ENCODE measurements at places on chromosomes 5 and 9.
A peak's percentile ranks its signal among the peaks of the same experiment; 100 is the strongest.

DNA sequence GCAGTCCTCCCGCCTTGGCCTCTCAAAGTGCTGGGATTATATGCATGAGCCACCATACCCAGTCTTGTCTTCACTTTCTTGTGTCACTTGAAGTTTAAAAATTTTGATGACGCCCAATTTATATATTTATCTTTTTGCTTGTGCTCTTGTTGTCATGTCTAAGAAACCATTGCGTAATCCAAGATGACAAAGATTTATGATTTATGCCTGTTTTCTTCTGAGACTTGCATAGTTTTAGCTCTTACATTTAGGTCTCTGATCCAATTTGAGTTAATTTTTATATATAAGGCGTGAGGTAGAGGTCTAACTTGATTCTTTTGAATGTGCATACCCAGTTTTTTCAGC, 18.6 kb downstream of the ANKHD1 start:
- no peak for DNase-seq

GRCh38 chr5:156327296-156327695, 332 bp downstream of the SGCD start:
- no peak for DNase-seq

DNA sequence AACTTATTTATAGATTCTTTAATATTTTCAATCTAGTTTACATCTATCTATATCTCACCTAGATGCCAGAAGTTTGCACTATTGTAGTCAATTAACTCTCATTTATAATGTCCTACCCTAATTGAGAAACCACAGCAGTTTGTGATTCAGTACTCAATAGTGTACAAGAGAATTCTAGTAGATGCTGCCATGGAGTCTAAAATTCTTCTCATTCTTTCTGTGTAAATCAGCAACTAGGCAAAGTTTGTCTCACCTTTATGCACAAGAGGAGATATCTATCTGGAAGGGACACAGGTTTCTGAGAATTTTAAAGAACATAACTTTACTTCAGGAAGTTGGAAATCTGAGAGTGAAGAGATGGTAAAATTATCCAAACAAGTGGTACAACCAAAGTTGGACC, 173.0 kb upstream of the FBXL7 start:
- DNase-seq = no peak

GRCh38 chr5:90557391-90557790, 1.2 kb upstream of the ADGRV1 start:
- no peak for DNase-seq

DNA sequence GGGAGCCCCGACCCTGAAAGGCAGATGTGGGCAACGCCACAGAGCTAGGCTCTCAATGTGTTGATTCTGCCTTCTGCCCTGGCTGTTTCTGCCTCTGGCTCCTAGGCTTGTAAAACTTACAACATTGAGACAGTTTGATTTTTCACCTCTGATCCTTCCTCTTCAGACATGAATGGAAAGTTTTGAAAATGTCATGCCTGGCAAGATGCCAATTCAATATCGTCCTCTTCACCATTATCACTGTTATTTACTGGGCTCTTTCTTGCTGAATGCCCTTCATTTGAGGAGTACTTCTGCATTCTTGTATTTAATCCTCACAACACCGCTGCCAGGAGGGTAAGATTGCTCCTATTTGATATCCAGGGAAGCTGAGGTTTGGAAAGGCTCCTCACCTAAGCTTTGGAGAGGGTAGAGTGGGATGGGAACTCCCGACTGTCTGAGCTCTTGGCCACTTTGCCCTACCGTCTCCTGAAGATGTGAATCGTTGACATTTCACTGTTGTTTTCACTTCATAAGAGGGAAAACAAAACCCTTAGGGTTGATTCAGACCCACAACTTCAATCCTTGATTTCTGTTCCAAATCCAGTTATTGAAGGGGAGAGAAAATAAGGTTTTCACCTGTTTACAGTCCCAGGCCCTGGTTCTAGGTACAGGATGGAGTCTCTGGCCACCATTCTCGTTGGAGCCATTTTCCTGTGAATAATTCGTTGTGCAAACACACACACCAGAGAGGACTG, 12.7 kb upstream of the FGF1 start:
- no peak for DNase-seq

- no peak for DNase-seq
These were observed 21.1 kb downstream of the TRAF1 start for GRCh38 chr9:120905315-120906164.

DNA sequence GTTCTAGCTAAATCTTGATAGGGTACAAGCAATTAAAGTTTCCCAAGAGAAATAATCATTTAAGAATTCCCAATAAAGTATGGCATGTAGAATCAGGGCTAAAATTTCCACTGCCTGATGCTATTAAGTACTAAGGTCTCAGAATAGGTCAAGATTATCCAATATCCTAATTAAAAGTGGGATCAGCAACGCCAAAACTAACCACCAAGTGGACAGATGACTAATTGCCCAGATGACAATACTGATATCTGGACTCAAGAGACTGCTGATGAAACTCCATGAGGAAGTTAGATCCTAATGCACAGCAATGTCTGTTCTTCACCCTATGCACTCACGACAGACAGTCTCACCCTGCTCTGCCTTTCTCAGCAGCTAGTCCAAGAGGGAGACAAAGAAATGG, 14.3 kb downstream of the DEPDC1B start:
- DNase-seq = no peak

DNA sequence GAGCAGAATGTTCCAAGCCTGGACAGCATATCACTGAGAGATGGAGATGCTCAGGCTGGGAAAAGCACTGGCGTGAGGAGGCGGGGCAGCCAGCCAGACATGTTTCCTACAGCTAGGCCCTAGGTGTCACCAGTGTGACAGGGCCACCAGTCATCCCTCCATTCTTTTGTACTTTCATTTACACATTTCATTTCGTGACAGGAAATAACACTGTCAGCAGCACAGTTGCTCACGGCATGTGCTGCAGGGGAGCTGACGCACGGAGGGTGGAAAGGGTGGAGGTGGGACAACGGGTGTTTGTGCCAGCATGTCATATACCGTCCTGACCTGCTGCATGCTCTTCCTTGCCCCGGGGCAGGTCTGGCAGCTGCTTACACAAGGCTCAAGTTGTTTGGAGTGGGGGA, 14.8 kb upstream of the CEMIP2 start:
- peak; percentile 94 for DNase-seq

- no peak for DNase-seq
These were observed 55.6 kb downstream of the MACROH2A1 start for GRCh38 chr5:135343413-135343812.

- DNase-seq = no peak
These were observed 22.2 kb downstream of the FBXL7 start for GRCh38 chr5:15522187-15522520.

DNA sequence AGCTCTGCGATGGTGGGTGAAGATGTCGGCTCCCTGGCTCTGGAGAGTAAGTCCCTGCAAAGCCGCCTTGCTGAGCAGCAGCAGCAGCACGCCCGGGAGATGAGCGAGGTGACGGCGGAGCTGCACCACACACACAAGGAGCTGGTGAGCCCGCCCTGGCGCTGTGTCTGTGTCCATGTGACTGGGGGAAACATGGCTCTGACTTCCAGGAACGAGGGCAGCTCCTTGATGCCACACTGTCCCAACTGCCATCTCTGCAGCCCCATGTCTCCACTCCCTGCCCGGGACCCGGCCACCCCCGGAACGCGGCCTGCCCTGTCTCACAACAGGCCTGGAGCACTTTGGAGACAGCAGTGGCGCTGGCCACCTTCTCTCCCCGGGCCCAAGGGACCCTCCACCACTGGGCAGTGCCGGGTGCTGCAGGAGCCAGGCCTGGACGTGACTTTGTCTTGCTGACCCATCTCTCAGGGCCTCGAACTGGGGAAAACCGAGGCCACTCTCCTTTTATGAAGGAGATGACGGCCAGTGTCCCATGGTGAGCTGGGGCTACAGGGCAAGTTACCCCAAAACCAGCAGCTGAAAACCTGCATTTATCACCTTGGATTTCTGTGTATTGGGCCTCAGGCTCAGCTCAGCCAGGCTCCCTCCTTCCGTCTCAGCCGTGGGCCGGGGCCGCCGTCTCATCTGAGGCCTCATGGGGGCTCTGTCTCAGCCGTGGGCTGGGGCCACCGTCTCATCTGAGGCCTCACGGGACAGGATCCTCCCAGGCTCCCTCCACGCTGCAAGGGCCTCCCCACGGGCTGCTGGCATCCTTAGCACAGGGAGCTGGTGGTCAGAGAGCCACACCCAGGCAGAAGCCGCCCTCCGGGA, 28.6 kb downstream of the CEP72 start:
- DNase-seq = no peak

DNA sequence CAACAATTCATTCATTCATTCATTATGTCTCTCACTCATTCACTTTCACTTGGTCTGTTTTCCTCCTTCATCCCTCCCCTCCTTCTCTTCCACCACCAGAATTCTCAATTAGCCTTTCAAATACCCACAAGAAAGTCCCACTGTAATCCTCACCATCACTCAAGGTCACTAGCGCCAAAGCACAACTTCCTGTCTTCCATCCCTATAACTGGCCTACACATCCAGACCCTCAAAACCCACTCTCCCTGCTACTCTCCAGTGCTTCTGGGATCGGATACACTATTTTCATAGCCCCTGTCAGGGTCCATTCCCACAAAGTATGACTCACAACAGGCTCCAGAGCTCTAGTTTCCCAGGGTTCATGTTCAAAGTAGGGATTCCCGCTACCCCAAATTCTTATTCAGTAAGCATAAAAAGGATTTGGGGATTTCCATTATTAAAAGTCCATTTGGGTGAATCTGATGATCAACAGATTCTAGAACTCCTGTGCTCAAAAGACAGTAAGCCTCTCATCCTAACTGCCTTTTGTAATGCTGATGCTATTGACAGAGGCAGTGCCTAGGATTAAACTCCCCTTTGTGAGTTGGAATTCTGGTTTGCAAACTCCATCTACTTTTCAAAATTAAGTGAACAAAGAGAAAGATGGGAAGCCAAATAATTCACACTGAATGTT, 250.9 kb downstream of the SEMA5A start:
- no peak for DNase-seq

DNA sequence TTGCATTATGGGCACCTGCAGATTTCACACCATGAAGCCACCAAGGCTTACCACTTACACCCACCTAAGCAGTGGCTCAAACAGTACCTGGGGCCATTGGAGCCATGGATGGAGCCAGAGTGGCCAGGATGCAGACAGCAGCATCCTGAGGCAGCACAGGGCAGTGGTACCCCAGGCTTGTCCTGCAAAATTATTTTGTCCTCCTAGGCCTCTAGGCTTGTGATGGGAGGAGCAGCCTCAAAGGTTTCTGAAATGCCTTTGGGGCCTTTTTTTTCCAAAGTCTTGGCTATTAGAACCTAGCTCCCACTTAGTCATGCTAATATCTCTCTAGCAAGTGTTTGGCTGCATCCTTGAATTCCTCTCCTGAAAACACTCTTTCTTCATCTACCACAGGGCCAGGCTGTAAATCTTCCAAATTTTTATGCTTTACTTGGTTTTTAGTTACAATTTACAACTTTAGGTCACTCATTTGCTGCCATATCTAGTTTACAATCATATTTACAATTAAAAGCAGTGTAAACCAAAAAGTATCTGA, 15.7 kb downstream of the TMC1 start:
- no peak for DNase-seq

DNA sequence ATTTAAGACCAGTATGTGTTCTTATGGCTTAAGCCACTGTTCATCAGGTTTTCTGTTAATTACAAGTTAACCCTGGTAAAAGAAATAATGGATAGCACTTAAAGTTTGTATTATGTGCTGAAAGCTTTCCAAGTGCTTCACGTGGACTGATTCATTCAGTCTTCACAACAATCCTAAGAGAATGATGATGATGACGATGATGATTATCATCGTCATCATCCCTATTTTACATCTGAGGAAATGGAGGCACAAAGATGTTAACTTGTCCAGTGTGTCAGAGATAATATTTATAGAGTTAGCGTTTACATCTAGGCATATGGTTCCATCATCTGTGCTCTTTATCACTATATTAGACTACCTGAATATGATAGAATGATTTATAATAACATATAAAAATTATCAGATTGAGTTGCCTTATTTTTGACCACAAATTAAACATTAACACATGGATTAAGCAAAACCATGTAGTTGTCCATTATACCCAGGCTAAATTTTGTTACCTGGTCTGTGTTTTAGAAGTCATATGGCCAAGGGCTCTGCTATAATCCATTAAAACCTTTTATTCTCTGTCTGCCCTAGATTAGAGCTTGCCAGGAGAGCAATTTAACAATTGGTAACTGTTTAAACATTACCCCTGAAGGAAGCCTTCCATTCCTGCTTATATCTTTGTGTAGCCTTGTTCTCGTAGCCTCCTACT, 102.3 kb upstream of the MAP3K1 start:
- no peak for DNase-seq

- DNase-seq = peak; percentile 88
These were observed 23.9 kb downstream of the PIK3R1 start for GRCh38 chr5:68239487-68239886.

DNA sequence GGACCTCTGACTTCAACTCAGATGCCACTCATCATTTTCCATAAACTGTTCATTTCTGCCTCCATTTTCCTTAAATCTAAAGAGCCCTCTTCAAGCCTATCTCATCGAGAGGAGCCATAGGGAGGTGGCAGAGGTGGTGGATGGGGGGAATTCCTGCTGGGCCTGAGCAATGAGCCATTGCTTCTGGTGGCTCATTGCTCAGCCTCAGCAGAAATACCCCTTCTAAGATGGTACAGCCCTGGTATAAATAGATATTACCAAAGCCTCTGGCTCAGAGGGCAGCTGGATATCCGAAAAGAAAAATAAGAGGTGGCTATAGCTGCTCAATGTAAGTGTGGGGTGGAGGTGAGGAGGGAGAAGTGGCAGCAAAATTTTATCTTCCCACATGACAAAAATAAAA, 313.5 kb downstream of the CAAP1 start:
- no peak for DNase-seq

DNA sequence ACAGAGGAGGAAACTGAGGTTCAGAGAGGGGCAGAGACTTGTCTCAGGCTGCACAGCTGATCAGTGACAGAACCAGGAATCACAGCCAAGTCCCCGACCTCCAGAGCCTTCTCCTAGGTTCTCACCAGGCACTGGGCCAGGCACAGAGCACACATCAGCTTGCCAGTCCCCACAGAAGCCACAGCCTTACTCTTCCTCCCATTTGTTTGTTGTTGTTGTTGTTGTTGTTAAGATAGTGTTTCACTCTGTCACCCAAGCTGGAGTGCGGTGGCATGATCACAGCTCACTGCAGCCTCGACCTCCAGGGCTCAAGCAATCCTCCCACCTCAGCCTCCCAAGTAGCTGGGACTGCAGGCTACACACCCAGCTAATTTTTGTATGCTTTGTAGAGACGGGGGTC, 41.4 kb downstream of the NAIF1 start:
- DNase-seq = no peak

- no peak for DNase-seq
These were observed 6.1 kb downstream of the RPS14 start for GRCh38 chr5:150443242-150444075.

- DNase-seq = no peak
These were observed 90.8 kb downstream of the TLE4 start for GRCh38 chr9:79662537-79662956.

- DNase-seq = no peak
These were observed 139.5 kb upstream of the SLC27A6 start for GRCh38 chr5:128825826-128826225.

- DNase-seq = no peak
These were observed 61.7 kb downstream of the OTULIN start for GRCh38 chr5:14726066-14726838.
